ENCODE measurements at places on chromosomes 7 and 10. TPM values are rescaled to one million over a fixed set of nuclear protein-coding genes. Genes with fewer than 3 reads are reported as not detected.

AOAH gene
- total RNA-seq: not detected

CALCR gene
- 1.4 TPM for total RNA-seq

SCIN gene
- 0.80 TPM for total RNA-seq

FXYD4 gene
- not detected for total RNA-seq

DNA sequence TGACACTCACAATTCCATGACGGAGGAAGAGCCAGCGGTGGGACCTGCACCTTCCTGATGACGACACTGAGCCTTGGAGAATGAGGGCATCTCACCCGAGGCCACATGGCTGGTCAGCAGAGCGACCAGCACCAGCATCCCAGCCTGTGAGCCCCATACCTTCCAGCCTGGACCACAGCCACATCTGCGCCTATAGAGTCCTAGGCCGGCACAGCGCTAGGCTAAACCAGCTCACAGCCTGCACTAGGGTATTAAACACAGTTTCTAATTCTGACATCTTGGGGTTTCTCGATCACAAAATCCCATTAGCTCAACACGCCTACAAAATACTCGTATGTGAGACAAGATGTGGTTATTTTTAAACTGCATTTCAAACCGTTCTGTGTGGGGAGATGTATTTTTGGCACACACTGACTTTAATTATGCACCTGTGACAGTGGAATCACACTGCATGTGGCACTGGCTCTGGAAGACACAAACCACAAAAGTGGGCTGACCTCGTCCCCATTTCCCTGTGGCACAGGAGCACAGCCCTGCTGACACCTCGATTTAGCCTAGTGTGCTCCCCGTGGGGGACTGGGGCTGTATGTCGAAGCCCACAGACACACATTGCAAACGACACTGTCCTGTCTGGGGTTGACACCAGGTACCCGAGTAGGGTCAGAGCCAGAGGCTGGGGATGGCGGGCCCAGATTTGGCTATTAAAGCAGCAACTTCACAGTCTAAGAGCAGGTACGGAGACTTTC, 32.5 kb downstream of the CPXM2 start:
- H3K4me1 ChIP-seq: no peaks in the 10 kb centered on the region
- no peaks in the 10 kb centered on the region for H3K27me3 ChIP-seq
- H3K36me3 ChIP-seq: no peaks in the 10 kb centered on the region
- DNase-seq: no peak

GRCh38 chr7:117247809-117248208, 75.0 kb downstream of the WNT2 start:
- no peak overlapping the region for H3K4me3 ChIP-seq
- H3K36me3 ChIP-seq: no peaks in the 10 kb centered on the region
- H3K4me1 ChIP-seq: no peaks in the 10 kb centered on the region
- no peak for DNase-seq
- H3K27ac ChIP-seq: no peak overlapping the region

DNA sequence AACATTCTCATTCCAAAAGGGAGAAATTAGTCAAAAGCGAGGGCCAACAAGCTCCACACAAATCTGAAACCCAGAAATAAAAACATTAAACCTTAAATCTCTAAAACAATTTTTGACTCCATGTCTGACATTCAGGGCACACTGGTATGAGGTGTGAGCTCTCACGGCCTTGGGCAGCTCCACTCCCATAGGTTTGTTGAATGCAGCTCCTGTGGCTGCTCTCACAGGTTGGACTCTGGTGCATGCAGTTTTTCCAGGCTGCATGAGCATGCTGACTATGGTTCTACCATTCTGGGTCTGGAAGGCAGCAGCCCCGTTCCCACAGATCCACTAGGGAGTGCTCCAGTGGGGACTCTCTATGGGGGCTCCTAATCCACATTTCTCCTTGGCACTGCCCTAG, 887.1 kb upstream of the GHITM start:
- no peaks in the 10 kb centered on the region for H3K27me3 ChIP-seq
- peaks cover 5% of the 10 kb centered on the region for H3K36me3 ChIP-seq
- no peak overlapping the region for H3K27ac ChIP-seq
- no peak overlapping the region for H3K4me3 ChIP-seq
- DNase-seq: no peak

- no peak overlapping the region for H3K4me3 ChIP-seq
- no peak for DNase-seq
- no peaks in the 10 kb centered on the region for H3K4me1 ChIP-seq
- no peaks in the 10 kb centered on the region for H3K36me3 ChIP-seq
Measured at GRCh38 chr7:121544726-121545125, 148.6 kb upstream of the FAM3C start.

- H3K36me3 ChIP-seq: no peaks in the 10 kb centered on the region
- H3K27ac ChIP-seq: no peak overlapping the region
- no peak overlapping the region for H3K4me3 ChIP-seq
- H3K27me3 ChIP-seq: no peaks in the 10 kb centered on the region
- H3K4me1 ChIP-seq: no peaks in the 10 kb centered on the region
Measured at GRCh38 chr7:1454542-1454941, 4.7 kb downstream of the MICALL2 start.

GRCh38 chr10:33126742-33127141, 168.7 kb upstream of the ITGB1 start:
- DNase-seq: no peak
- no peak overlapping the region for H3K4me3 ChIP-seq
- no peaks in the 10 kb centered on the region for H3K4me1 ChIP-seq
- H3K27ac ChIP-seq: no peak overlapping the region

DNA sequence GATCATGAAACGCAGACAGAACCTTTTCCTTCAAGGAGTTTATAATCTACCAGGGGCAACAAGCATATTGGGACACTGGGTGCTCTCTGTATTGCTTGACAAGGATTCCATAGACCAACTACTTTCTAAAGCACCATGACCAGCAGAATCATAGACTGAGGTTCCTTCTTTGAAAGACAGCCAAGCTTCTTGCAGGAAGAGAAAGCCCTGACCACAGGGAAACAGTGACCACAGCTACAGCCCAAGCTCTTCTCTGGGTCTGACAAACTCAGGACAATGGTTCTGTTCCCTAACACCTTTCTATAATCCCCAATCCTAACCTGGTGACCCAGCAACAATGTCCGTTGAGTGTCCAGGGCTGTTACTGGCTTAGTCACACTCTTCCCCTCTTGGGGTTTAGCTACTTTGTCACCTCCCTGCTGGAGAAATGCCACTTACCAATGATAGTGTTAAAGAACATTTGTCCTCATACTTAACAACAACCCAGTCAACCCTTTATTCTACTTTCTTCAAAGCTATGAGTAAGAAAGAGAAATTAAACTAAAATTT, 155.7 kb downstream of the JAZF1 start:
- H3K27me3 ChIP-seq: no peaks in the 10 kb centered on the region
- H3K4me3 ChIP-seq: no peak overlapping the region
- no peaks in the 10 kb centered on the region for H3K36me3 ChIP-seq

DNA sequence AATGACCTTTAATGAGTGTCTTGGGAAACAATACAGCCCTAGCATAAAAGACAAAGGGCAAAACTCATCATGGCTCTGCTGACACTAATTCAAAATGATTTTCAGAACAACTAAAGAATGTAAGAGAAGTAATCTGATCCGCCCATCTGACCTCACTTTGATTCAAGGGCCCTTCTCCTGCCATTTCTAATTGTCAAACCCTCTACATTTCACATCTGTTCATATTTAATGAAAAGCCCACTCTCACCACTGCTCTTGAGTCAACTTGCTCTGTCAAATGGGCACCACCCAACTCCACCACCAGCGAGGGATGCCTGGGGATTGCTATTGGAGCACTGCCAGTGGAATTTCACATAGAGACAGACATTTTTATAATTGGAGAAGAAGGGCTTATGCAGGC, 639.2 kb downstream of the KCNMA1 start:
- no peaks in the 10 kb centered on the region for H3K27me3 ChIP-seq
- no peaks in the 10 kb centered on the region for H3K4me1 ChIP-seq
- H3K36me3 ChIP-seq: no peaks in the 10 kb centered on the region
- H3K27ac ChIP-seq: no peak overlapping the region

DNA sequence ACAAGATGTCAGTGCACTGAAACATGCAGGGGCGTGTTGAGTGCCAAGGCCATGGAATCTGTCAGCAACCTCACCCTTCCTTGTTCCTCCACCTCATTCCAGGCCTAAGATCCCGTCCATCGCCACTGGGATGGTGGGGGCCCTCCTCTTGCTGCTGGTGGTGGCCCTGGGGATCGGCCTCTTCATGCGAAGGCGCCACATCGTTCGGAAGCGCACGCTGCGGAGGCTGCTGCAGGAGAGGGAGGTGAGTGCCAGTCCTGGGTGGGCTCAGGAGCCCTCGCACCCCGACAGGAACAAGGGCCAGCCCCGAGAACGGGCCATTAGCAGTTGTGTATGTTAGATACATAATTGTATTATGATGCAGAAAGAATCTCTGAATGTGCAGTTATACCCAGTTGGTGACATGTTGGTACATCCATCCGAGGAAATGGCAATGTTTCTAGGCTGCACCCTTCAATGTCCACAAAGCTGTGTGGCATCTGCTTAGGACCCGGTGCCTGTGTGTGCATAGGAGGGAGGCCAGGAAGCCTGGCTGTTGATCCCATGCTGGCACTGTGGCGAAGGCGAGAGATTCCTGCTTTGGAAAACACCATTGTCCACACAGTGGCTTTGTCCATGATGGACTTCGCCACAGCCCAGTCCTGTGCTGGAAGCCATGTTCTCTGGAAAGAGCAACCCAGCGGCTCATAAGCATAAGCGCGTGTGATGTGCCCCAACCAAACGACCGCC, 154.2 kb downstream of the EGFR start:
- no peak for DNase-seq
- H3K27ac ChIP-seq: no peak overlapping the region
- no peaks in the 10 kb centered on the region for H3K27me3 ChIP-seq
- no peak overlapping the region for H3K4me3 ChIP-seq

- no peak for DNase-seq
- H3K4me3 ChIP-seq: no peak overlapping the region
- no peaks in the 10 kb centered on the region for H3K4me1 ChIP-seq
- no peaks in the 10 kb centered on the region for H3K36me3 ChIP-seq
- no peak overlapping the region for H3K27ac ChIP-seq
- H3K27me3 ChIP-seq: no peaks in the 10 kb centered on the region
Measured at GRCh38 chr7:116145245-116145852, 65.0 kb upstream of the TES start.

GRCh38 chr7:111678986-111679385, 116.7 kb upstream of the IMMP2L start:
- DNase-seq: no peak
- H3K27me3 ChIP-seq: no peaks in the 10 kb centered on the region
- H3K4me1 ChIP-seq: no peaks in the 10 kb centered on the region
- no peak overlapping the region for H3K4me3 ChIP-seq
- H3K36me3 ChIP-seq: no peaks in the 10 kb centered on the region

- no peaks in the 10 kb centered on the region for H3K27me3 ChIP-seq
- DNase-seq: no peak
- H3K36me3 ChIP-seq: no peaks in the 10 kb centered on the region
- peaks cover 5% of the 10 kb centered on the region for H3K4me1 ChIP-seq
- H3K4me3 ChIP-seq: no peak overlapping the region
- peak overlapping the region; percentile 3 for H3K27ac ChIP-seq
Measured at GRCh38 chr10:63591600-63592379, 70.6 kb downstream of the REEP3 start.

DNA sequence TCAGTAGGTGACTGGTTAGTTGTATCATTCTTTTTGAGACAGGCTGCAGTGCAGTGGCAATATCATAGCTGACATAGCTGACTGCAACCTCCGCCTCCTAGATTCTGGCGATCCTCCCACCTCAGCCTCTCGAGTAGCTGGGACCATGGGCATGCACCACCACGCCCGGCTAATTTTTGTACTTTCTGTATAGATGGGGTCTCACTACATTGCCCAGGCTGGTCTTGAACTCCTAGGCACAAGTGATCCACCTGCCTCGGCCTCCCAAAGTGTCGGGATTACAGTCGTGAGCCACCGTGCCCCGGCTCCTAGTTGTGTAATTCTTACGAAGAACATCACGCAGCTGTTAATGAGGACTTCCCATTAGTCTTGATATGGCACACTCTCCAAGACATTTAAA, 123.4 kb upstream of the VKORC1L1 start:
- H3K4me1 ChIP-seq: peaks cover 9% of the 10 kb centered on the region
- no peak overlapping the region for H3K27ac ChIP-seq
- H3K36me3 ChIP-seq: peaks cover 13% of the 10 kb centered on the region
- no peaks in the 10 kb centered on the region for H3K27me3 ChIP-seq

DNA sequence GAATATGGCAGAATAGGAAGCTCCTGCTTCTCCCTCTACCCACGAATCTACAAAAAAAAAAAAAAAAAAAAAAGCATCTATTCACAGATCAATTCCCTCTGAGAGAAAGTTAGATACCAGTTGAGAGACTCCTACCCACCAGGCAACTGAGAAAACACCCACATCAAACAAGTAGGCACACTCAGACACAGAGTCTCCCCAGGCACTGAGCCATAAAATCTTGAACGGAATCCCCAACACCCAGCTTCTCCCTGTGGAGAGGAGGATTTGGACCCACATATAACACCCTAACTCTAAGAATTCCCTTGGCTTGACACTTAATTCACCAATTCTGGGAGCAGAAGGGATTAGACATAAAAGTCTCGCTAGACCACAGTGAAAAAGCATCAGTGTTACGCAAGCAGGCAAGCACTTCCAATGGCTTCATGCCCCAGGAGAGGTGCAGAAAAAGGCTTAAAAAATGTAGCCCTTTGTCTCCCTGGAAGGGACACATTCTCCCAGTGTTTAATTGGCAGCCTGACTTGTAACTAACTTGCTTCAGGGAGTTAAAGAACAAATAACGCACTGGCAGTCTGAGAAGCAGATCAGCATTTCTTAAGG, 192.2 kb downstream of the ELAPOR2 start:
- H3K4me1 ChIP-seq: peaks cover 6% of the 10 kb centered on the region
- 0 out of 2 replicates have a peak, but pooled peaks cover 4% of the 10 kb centered on the region for H3K36me3 ChIP-seq
- DNase-seq: peak; percentile 21
- H3K4me3 ChIP-seq: no peak overlapping the region
- no peaks in the 10 kb centered on the region for H3K27me3 ChIP-seq
- peak overlapping the region; percentile 0 for H3K27ac ChIP-seq

DNA sequence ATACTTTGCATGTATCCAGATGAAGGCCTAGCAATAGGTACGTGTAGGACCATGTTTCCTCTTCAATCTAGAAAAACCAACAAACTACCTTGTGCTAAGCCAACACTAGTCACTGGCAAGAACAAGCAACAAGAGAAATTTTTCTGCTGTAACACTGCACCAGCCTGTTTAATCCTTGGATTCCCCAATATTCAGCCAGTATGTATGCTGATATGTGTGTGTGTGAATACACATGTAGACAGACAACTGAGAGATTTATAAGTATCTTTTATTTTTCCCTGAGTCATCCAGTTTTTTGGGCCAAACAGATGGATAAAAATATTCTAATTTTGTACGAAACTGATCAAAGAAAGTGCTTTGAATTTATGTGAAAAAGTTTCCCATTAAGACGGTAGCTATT, 26.2 kb downstream of the GLI3 start:
- H3K4me1 ChIP-seq: peaks cover 45% of the 10 kb centered on the region
- no peak overlapping the region for H3K27ac ChIP-seq
- no peaks in the 10 kb centered on the region for H3K27me3 ChIP-seq
- H3K36me3 ChIP-seq: no peaks in the 10 kb centered on the region
